ENCODE measurements at places on chromosomes 5 and 9. TPM values are rescaled to one million over a fixed set of nuclear protein-coding genes. Genes with fewer than 3 reads are reported as not detected.

- DNase-seq = no peak
Observed at GRCh38 chr9:133461975-133462374, 2.2 kb downstream of the CACFD1 start.

- peak; percentile 58 for DNase-seq
Observed at GRCh38 chr5:150412319-150413175, at the start of gene CD74. Gene CD74 (minus strand): TSS chr5:150412910. CDS start chr5:150412749, 161 bp downstream.

GRCh38 chr9:137800196-137801022 is 77.2 kb upstream of the CACNA1B start:
- DNase-seq = no peak

DNA sequence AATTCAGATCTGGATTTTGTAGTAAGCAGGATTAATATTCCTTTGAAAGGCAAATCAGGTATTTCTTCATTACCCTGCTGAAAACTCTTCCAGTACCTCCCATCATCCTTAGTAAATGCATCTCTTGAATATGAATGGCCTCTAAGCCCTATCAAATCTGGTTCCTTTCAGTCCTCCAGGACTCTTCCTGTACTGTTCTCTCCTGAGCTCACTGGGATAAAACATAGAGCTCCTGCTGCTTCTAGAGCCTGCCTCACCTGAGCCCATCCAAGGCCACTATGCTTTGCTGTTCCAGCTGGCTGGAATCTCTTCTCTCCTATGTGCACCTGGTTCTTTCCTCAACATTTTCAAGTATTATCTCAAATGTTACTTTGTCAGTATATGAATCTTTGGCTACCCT is 803.3 kb upstream of the CTNND2 start:
- no peak for DNase-seq

DNA sequence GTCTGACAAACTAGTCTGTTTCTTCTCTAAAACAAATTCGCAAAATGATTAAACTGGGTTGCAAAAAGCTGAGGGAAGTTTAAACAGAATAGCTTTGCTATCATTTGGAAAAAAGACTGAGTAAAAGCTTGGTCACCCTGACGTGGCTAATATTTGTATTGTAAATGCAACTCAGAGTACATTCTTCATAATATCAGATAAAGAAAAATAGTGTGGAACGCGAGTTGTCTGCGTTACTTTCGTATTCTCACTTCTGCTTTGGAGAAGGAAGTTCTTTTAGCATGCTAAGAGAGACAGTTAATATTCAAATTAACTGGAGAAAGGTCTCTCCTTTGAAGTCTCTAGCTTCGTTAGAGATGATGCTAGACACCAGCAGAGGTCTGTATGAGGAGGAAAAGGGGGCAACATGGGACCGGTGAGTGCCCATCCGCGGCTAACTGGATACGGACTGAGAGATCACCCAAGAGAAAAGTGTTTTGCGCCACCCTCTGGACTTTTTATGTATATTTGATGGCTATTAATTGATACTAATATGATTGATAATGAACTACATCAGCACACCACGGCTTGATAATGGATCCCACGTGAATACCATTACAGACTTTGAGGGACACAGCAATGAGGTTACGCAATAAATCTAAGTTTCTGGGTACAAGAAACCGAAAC is 2.9 kb upstream of the CNTRL start:
- peak; percentile 50 for DNase-seq

GRCh38 chr9:91196103-91196950 is 165.4 kb downstream of the AUH start:
- DNase-seq = peak; percentile 50

DNA sequence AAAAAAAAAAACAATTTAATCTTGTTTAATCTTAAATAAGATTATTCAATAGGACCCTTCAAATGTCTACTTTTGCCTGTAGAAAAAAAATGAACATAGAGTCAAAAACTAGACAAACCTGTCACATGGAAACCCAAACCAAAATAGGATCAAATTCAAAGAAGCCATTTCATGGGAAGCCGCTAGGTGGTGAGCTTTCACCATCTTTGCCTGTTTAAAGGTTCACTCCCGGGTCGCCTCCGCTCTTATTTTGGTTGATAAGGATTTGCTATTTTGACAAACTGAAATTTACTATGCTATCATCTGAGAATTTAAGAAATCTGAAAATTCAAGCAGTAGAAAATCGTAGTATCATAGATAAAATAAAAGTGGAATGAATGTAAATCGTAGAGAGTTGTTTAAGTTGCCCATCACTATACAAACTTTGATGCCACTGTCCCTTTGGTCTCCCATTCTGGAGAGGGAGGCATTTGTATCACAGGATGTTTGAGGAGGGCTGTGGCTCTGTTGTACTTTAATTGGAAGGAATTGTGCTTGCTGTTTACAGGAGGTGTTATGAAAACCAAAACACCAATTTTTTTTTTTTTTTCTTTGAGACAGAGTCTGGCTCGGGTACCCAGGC is 43.5 kb upstream of the DNAH5 start:
- no peak for DNase-seq

DNA sequence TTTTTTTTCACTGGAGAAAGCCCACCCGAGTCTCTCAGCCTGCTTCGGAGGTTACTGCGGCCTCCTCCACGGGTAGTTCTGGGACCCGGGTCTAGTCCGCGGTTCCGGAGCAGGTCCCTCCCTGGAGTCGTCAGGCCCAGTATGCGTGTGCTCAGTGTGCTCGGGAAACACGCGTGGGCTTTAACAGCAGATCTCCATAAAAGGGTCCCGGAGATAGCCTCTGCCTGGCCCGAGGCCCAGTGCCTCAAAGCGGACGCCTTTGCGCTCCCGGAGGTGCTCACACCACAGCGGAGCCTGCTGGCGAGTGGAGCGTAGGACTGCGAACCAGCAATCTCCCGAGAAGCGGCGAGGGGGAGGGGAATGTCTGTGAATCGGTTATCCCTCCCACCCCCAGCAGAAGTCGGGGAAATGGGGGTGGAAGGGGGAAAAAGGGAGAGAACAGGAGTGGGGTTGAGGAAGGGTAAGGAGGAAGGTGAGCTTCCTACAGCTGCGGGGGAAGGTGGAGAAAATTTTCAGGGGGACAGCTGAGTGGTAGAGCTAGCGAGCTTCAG is 28.7 kb downstream of the CDKN2A start:
- no peak for DNase-seq

GRCh38 chr5:81908044-81908443 is 63.8 kb upstream of the ATG10 start:
- no peak for DNase-seq

- DNase-seq = no peak
Observed at GRCh38 chr5:27465140-27465539, 426.8 kb upstream of the CDH9 start.

DNA sequence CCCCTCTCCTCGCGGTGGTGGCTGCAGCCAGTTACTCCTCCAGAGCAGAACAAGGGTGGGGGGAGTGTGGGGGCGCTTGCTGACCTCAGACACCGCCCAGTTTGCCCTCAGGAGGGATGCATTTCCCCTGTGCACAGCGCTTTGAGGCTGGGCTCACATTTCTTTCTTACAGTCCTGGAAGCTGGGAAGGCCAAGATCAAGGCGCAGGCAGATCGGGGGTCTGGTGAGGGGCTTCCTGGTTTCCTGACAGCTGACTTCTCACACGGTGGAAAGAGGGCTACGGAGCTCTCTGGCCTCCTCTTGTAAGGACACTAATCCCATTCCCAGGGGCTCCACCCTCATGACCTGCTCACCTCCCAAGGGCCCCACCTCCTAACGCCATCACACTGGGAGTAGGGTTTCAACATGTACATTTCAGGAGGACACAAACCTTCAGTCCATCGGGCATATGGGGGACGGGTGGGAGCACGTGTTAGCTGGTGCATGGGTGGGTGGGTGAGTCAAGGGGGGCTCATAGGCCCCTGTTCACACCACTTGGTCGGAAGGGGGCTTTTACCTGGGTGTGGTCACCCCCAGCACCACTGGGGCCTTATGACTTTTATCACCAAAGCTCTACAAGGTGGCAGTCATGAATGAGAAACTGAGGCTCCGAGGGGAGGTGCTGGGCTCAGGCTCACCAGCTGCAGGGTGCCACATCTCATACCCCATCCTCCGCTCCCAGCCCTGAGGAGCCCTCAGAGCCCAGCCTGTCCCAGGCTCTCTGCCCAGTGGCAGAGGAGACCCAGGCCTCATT is 7.7 kb upstream of the SCGB3A1 start:
- DNase-seq = no peak

DNA sequence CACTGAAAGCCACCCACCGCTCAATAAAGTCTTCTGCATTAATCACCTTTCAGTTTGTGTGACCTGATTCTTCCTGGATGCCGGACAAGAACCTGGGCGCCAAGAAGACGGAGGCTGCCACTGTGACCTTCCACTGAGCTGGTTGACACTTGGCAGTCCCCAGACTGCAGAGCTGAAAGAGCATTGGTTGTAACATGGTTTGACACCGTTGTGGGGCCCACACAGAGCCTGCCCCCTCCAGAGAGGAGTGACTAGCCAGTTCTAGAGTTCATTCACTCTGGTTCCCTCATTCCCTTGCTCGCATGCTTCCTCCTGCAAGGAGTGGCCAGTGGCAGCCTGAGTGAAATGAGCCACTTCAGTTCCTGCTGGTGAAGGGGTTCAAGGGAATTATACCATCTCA is 86.2 kb upstream of the ANXA1 start:
- no peak for DNase-seq

GRCh38 chr5:126723643-126724042 is 53.3 kb upstream of the LMNB1 start:
- DNase-seq = no peak

- DNase-seq = peak; percentile 86
Observed at GRCh38 chr9:35907711-35908503, 1.4 kb upstream of the SPAAR start.

- no peak for DNase-seq
Observed at GRCh38 chr5:155767470-155767869, 559.5 kb upstream of the SGCD start.

DNA sequence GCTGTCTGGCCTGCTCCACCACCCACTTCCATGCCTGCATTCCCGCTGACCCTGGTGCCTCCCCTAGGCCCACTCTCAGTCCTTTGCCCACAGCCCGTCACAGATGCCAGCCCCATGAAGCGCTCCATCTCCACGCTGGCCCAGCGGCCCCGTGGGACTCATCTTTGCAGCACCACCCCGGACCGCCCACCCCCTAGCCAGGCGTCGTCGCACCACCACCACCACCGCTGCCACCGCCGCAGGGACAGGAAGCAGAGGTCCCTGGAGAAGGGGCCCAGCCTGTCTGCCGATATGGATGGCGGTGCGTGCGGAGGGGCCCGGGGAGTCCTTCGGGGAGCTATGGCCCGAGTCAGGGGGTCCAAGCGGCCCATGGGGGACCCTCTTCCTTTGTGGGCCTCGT is 242.5 kb downstream of the CACNA1B start:
- no peak for DNase-seq

- no peak for DNase-seq
Observed at GRCh38 chr5:136276946-136277345, 84.0 kb upstream of the SMIM32 start.

- no peak for DNase-seq
Observed at GRCh38 chr5:42502613-42503470, 79.6 kb downstream of the GHR start.

GRCh38 chr5:35908814-35909213 is 29.6 kb downstream of the CAPSL start:
- no peak for DNase-seq

Gene TESK1
- 51.2 TPM for polyA plus RNA-seq

Gene FOXD4
- 2.7 TPM for polyA plus RNA-seq

Gene FASTKD3
- 8.6 TPM for polyA plus RNA-seq

Gene DMGDH
- 2.9 TPM for polyA plus RNA-seq

Gene PCDHA10
- 0.25 TPM for polyA plus RNA-seq
